ENCODE measurements at places on chromosomes 1 and 21.
A peak's percentile ranks its signal among the peaks of the same experiment; 100 is the strongest.

- DNase-seq, result no peak
These were observed 56.3 kb downstream of the CHD5 start for GRCh38 chr1:6123816-6124215.

- DNase-seq, result no peak
These were observed 9.9 kb upstream of the TUT4 start for GRCh38 chr1:52562766-52563165.

DNA sequence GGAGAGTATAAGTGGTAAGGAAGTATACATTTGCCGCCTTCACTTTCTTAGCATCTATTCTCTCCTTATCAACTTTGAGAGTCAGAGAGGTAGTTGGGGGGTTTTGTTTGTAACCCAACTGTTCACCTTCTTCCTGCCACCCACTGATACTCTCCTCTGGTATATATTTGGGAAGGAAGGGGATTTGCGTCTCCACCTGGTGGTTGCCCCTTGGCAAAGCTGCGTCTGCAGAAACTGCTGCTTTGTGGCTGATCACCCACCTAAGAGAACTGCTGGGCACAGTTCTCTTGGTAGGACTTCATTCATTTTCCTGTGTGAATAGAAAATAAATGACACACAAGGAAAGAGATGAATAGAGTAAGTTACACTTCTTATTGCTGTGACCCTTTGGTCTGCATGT, 87.0 kb downstream of the SYT14 start:
- DNase-seq, result no peak

DNA sequence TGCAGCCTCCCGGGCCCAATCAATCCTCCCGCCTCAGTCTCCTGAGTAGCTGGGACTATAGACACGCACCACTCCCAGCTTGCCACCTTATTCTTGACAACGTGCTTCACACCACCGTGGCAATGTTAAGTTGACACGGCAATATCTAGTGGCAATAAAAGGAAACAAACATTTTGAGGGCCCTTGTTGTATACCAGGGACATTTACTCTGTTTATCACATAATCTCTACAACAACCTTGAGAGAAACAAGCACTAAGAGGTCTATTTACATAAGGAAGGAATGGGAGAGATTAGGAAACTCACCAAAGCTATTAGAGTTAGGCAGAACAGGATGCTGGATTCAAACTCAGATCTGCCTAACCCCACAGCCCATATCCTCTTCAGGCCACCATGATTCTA, 3.1 kb downstream of the KLHDC8A start:
- no peak for DNase-seq

DNA sequence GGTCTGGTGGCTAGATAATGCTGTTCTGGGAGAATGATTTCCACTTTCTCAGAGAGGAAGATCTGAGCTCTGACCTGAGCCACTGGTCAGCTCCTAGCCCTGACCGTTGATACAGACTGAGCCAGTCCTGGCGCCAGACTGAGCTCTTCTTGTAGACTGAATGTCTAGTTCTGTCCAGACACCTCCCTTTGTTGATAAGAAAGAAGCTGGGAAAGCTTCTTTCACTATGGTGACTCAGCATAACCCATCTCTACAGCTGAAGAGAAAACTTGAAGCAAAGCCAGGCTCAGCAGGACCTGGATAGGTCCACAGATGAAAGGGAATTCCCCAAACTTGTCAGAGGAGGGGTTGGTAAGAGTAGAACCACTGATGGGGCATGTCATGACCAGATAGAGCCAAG, 9.9 kb upstream of the TRABD2B start:
- DNase-seq, result no peak

DNA sequence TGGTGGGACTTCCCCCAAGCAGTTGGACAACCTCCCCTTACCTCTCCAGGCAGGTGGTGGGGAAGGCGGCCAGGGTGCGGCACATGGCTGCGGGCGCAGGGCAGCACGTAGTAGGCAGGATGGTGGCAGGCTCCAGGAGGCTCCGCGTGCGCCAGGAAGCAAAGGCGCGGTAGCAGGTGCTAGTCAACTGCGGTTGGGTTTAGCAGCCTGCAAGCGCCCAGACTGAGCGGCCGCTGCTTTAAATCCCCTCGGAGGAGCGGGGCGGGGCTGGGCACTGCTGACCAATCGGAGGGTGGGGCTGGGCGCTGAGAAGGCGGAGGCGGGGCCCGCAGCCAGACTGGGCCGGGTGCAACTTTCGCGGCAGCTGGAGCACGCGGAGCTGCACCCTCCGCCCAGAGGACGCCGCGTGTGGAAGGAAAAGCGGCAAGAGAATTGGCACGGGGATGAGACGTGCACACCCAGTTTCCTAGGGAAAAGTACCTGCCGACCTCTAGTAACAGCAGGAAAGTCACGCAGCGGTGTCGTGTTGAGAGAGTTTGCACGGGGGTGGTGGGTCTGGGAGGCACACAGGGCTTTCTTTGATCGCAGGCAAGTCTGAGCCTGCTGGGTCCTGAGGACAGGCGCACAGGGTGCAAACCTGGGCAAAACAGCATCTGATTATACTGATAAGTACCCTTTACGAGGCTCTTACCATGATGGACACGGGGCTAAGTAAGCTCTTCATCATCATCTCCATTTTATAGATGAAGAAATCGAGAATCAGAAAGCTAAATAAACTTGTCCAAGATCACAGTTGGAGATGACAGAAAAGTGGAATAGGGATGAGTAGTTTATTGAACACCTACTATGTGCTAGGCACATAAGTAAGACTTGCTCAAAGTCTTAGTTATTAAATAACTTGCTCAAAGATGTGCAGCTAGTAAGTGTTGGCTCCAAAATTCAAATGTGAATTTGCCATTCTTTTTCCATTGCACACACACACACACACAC, at the start of gene RGS16:
RGS16 (minus strand) TSS at position 215 of the 990 bp plus-strand sequence; CDS start at position 85, 130 bp downstream.
- DNase-seq, result peak; percentile 91

DNA sequence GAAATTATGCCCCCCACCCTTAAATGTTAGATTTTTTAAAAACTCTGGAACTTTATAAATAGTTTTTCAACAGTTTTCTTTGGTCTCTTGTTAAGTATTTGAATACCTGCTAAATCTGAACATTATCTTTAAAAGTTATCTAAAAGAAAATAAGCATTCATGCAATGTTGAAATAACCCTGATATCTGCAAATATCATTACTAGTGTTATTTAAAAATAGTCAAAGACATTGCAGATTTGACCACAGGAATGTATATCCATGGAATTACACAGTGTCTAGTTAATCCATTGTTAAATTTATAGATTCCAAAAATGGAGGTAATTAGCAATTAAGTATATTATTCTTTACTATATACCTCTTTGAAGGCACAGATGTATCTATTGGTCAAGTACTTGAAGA, 42.0 kb downstream of the PRRX1 start:
- DNase-seq, result no peak

GRCh38 chr1:40985161-40985560, 5.7 kb downstream of the CTPS1 start:
- no peak for DNase-seq
